ENCODE measurements at places on chromosomes 7 and 10. TPM values are rescaled to one million over a fixed set of nuclear protein-coding genes. Genes with fewer than 3 reads are reported as not detected.
A peak's percentile ranks its signal among the peaks of the same experiment; 100 is the strongest.

DNA sequence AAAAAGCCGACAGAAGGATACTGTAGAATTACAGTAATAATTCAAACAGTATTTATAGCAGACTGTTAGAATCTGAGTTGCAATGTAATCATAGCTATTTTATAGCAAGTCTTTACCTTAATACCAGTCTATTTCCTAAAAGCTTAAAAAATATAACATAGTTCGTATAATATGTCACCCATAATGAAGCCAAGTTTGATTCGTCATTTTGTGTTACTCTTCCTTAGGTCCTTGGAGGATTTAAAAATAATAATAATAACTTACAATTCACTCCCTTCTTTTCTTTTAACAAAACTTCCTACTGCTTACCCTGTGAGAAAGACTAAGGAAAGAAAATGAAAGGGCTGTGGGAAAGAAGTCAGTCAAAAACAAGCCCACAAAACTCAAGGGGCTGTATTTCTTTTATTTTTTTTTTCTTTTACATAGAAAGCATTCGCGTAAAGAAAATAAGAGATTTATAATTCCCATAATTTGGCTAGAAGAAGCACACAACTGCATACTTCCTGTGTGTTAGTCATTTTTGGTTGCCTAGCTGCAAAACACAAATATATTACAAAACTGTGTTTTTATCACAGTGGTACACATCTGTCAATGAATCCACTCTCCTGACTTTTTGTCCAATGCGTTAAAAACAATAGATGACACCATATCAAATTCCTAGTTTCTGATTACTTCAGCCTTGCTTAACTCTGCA, 187.2 kb upstream of the CELF2 start:
- no peak overlapping the region for H3K27ac ChIP-seq
- no peaks in the 10 kb centered on the region for H3K36me3 ChIP-seq
- H3K4me3 ChIP-seq = no peak overlapping the region
- DNase-seq = no peak
- peaks cover 8% of the 10 kb centered on the region for H3K27me3 ChIP-seq
- H3K4me1 ChIP-seq = no peaks in the 10 kb centered on the region

DNA sequence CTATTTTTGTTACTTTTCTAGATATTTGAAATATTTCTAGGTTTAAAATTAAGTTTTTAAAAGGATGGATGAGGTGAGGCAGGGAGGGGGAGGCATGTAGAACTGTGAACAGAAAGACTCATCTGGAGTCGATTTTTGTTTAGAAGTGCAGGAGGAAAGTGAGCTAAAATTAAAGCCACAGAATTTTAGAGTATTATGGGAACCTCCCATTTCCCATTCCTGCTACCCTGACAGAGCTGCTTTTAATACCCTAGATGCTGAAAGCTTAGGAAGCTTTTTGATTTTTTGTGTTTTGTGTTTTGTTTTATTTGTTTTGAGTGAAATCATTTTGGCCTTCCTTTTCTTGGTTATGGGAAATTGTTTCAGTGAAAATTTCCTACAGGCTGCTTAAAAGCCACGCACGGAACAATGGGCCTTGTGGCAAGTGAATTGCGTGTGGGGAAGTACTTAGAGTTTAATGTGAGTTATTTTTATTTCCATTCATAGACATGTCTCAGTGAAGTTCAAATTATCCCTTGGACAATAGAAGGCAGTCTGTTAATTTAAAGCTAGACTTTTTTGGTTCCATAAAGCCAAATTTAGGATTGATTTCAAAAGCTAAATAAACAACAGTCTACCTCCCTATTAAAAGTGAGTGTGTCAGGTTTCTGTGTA, 102.0 kb upstream of the HDAC9 start:
- DNase-seq = no peak
- no peak overlapping the region for H3K4me3 ChIP-seq
- H3K36me3 ChIP-seq = no peaks in the 10 kb centered on the region
- peaks cover 39% of the 10 kb centered on the region for H3K4me1 ChIP-seq

GRCh38 chr7:148218603-148219002, 372.0 kb upstream of the C7orf33 start:
- no peak overlapping the region for H3K4me3 ChIP-seq
- no peak overlapping the region for H3K27ac ChIP-seq
- H3K27me3 ChIP-seq = peaks cover 14% of the 10 kb centered on the region
- no peaks in the 10 kb centered on the region for H3K4me1 ChIP-seq
- DNase-seq = no peak
- peaks cover 8% of the 10 kb centered on the region for H3K36me3 ChIP-seq

GRCh38 chr7:157613575-157614322, 276.9 kb downstream of the DNAJB6 start:
- no peak for DNase-seq
- no peaks in the 10 kb centered on the region for H3K27me3 ChIP-seq
- H3K4me3 ChIP-seq = peak overlapping the region; percentile 80
- H3K36me3 ChIP-seq = no peaks in the 10 kb centered on the region
- peak overlapping the region; percentile 39 for H3K27ac ChIP-seq

- no peak overlapping the region for H3K4me3 ChIP-seq
- no peaks in the 10 kb centered on the region for H3K27me3 ChIP-seq
- H3K27ac ChIP-seq = no peak overlapping the region
- no peak for DNase-seq
- H3K4me1 ChIP-seq = peaks cover 12% of the 10 kb centered on the region
Observed at GRCh38 chr7:137944168-137944567, 57.7 kb downstream of the CREB3L2 start.

Gene CFAP70
- 0.09 TPM for polyA plus RNA-seq

All from naive B cell (primary cell).